ENCODE measurements at places on chromosomes 2 and 18.

DNA sequence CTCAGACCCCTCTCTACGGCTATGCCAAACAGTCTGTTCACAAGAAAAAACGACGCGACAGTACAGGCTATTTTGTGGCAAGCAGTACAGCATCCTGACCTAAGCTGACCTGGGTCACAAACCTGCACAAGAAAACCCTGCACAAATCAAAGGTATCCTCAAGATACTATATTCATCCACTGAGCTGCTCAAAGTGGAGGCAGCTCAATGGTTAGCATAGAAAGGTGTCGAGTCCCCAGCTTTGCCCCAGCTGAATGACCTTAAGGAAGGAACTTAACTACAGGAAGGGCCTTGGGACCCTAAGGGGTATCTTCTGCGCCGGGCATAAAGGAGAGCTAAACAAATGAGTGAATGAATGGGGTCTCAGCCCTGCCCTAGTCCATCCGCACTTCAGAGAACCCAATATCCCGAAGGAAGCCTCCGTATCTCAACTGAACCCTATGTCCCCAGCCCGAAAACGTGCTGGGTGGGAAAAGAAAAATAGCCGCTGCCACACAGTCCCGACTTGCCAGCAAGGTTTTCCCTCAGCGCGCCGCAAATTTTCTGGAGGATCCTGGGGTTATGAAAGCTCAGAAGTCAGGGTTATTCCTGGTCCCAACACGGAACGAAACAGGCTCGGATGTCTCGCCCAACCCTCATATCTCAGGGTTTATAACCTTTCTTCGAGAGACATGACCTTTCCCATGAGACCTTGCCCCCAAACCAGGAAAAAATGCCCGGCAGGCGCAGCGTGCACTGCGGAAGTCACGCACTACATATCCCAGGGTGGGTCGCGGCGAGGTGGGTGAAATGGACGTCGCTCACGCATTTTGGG, at the start of gene FASTKD1:
Gene FASTKD1 (minus strand): TSS at position 706 of the 814 bp plus-strand sequence. CDS start 1,836 bp downstream, outside the sequence.
- peak; percentile 44 for DNase-seq

GRCh38 chr2:65017335-65017734, 28.1 kb downstream of the SLC1A4 start:
- DNase-seq = no peak

GRCh38 chr18:51077217-51077616, 47.2 kb downstream of the SMAD4 start:
- DNase-seq = peak; percentile 37

DNA sequence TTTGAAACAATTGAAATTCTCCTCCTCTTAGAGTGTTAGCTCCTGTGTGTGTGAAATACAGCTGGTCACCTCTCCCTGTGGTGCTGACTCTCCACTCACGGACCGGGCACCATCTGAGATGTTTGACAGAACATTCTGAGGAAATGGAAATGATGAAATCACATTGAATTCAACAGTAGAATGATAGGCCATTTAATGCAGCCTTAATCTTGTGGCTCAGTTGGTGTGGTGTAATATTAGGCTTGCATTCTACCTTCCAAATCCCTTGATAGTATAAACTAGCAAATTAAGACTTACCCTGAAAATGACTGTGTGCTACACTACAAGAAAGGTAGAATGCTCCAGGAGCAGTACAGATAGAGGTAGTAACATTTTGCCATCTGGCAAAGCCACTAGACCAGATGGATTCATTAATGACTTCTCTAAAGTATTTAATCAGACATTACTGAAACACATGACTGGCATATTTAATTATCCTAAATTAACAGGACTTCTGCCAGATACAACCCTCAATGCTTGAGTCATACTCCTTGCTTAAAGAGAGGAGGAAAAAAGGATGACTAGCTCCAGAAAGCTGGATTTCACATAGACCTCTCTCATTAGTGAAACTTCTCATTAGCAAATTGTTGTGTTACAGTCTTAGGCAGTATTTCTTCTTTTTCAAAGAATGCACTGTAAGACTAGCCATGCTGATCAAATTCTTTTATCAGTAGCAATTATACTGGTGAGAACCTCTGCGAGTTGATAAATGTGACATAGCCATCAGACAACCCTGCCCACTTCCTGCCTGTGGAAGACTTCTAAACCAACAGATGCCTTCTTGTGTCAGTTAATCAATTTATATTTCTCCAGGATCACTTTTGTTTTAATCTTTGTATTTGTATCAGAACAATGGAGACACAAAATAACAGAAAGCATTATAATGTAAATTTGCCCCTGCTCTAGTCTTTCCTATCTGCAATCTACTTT, 80.6 kb downstream of the EML6 start:
- DNase-seq = no peak

DNA sequence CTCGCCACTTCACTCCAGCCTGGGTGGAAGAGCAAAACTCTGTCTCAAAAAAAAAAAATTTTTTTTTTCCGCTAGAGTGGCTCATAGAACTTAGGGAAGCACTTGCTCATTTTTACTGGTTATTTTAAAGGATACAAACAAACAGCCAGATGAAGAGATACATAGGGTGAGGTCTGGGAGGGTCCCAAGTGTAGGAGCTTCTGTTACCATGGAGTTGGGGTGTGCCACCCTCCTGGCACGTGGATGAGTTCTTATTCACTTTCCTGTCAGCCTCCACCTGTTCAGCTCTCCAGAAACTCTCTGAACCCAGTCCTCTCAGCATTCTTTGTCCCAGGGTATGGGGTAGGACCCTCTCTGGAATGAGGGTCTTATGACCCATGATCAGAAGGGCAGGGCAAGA, 4.9 kb upstream of the MAT2A start:
- DNase-seq = no peak

DNA sequence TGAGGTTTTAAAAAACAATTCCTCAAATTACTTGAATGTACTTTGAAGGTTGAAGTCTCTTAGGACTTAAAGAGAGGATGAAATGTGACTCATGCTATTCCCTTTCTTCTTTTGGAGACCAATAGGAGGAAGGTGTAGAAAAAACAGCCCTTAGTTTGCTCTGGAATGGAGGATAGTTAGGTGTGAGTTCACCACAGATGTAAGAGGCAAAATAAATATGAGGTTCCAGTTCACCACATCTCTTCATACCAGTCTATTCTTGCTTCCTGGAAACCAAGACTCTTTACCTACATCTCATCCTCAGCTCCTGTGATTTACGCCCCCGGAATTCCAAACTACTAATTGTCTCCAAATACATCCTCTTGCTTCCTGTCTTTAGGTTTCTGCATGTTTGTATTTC, 77.5 kb upstream of the TTC21B start:
- DNase-seq = peak; percentile 41

DNA sequence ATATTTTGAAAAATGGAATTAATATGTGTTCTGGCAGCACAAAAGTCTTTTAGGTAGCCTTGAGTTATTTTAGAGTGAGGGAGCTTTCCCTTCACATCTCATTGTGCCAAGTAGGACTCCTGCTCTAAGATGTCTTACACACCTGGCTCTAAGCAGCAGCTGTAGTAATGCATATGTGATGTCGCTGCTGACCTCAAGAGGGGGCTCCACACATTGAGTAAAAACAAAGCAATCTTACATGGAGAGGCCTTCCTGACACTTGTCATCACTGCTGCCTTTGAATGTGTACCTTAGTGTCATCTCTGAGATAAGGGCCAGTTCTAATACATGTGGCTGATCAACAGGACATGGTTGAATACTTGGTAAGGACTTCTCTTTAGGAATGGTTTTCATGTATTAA, 75.8 kb downstream of the ACTR3 start:
- DNase-seq = no peak

GRCh38 chr2:11876889-11877288, 130.5 kb downstream of the LPIN1 start:
- no peak for DNase-seq

DNA sequence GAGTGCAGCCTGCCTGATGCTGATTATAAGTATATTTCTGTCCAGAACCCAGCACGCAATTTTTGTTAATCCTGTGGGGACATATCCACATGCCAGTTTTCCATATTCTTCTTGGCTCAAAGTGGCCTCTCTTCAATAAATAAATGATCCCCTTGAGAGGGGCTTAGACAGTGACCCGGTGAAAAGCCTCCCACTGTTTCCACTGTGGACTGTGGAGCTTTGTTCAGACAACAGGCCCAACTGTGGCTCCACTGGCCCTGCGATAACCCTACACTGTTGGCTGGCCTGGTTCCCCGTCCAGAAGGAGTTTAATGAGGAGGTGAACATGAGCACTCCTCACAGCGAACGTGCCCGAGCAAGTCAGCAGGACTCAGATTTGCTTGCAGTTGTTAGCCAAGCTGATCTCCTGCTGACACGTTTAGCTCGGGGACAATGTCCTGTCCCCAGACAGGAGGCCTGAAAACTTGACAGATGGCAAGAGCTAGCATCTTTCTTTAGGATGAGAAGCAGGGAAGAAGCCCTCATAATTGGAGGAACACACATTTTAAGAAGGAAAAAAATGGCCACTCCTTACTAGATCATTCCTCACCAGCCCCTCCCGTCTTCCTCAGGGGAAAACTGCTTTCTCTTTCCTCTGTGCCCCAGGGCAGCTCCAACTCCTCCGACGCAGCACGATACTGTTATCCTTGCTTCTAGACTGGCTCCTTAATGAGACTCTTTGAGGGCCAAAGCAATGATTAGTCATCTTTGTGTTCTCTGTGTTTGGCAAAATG, 20.0 kb upstream of the MTCL1 start:
- no peak for DNase-seq

- no peak for DNase-seq
These were observed 431.3 kb downstream of the TSN start for GRCh38 chr2:122186761-122187222.

GRCh38 chr2:28432362-28432761, 39.7 kb downstream of the FOSL2 start:
- DNase-seq = no peak

- DNase-seq = no peak
These were observed 518 bp upstream of the NFU1 start for GRCh38 chr2:69437751-69438154.

DNA sequence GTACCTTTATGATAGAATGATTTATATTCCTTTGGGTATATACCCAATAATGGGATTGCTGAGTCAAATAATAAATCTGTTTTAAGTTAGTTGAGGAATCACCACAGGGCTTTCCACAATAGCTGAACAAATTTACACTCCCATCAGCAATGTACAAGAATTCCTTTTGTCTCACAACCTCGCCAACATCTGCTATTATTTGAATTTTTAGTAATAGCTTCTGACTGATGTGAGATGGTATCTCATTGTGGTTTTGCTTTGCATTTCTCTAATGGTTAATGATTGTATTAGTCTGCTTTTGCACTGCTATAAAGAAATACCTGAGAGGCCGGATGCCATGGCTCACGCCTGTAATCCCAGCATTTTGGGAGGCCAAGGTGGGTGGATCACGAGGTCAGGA, 1387.6 kb upstream of the ACVR2A start:
- no peak for DNase-seq

DNA sequence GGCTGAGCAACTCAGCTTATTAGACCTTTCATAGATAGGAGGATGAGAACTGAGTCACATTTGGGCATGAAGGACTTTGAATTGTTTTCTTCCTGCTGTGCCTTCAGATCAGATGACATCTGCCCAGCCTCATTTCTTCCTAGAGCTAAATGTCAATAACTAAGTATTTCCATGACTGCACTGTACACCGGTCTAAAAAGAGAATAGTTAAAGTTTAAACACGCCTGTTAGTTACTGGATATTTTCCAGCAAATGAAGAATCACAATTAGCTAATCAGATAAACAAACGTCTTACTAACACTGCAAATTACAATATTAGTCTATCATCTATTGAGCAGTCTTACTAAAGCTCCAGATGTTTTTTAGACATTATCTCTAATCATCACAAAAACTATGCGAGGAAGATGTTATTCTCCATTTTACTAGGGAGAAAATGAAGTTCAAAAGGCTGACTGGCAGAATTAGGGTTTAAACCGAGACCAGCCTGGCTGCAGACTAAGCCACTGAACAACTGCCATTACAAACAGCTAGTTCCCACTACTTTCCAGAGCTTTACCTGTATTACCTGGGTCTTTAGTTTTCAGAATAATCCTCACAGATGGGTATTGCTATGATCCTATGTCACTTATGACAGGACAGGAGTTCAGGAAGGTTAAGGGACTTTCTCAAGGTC, 69.4 kb upstream of the ZNF397 start:
- no peak for DNase-seq

- no peak for DNase-seq
These were observed 1.5 kb upstream of the VSNL1 start for GRCh38 chr2:17538844-17539554.

DNA sequence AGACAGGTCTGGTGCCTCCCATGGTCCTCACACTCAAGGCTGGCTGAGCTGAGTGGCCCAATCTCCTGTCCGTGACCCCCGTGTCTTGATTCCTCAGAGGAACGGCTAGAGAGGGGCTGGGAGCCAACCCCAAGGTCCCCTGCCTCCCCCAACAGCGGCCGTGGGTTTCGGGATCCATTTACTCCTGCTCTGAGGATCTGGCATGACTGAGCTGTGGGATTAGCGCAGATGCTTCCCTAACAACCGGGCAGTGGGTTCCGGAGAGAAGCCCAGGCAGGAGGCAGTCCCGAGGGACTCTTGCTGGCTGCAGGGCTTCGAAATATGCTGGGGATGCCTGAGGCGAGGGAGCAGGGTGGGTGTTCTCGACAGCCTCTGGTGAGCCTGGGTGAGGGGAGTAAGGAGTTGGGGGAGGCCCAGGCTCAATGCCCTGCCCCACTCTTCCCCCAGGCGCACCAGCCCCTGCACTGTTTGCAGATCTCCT, 18.9 kb downstream of the GPR35 start:
- no peak for DNase-seq

DNA sequence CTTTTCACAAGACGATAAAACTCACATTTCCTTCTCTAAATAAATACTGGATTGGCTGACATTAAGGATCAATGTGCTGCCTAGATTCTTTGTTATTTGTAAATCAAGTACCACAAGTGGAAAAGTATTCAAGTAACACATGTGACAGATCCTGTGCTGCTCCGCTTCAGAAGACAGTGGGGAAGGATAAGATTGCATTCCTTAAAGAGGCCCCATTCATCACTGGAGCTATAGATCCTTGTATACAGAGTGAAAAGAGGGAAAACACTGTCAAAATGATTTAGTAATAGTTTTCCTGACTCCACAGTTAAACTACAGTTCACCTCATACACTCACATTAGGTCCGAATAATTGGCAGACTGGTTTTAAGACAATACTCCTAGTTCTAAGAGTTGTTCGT, 108.0 kb upstream of the CSRNP3 start:
- DNase-seq = no peak

GRCh38 chr18:38790303-38790702, 1224.7 kb upstream of the CELF4 start:
- DNase-seq = no peak

GRCh38 chr2:50529600-50530218, 502.2 kb downstream of the NRXN1 start:
- DNase-seq = peak; percentile 13

DNA sequence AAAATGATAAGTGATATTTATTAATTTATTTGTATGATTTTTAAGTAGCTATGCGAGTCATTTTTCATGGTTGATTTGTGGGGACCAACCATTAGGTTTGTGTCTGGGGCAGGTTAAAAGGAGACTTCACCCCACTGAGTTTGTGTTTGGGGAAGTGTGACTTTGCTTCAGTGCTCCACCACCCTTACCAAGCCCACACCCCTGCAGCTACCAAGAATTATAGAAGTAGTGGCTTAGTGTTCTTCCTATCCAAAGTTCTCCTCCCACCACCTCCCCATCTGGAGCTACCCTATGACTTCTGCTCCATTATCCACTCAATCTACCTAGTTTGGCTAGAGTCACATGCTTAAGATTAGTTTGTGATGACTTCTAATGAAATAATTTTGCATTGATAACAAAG, 182.1 kb upstream of the ZEB2 start:
- DNase-seq = no peak

GRCh38 chr2:8278709-8279354, 403.0 kb upstream of the ID2 start:
- DNase-seq = no peak

GRCh38 chr2:240478346-240479110, 43.1 kb downstream of the GPC1 start:
- DNase-seq = no peak
